ENCODE measurements at places on chromosomes 11 and 22. TPM values are rescaled to one million over a fixed set of nuclear protein-coding genes. Genes with fewer than 3 reads are reported as not detected.

DNA sequence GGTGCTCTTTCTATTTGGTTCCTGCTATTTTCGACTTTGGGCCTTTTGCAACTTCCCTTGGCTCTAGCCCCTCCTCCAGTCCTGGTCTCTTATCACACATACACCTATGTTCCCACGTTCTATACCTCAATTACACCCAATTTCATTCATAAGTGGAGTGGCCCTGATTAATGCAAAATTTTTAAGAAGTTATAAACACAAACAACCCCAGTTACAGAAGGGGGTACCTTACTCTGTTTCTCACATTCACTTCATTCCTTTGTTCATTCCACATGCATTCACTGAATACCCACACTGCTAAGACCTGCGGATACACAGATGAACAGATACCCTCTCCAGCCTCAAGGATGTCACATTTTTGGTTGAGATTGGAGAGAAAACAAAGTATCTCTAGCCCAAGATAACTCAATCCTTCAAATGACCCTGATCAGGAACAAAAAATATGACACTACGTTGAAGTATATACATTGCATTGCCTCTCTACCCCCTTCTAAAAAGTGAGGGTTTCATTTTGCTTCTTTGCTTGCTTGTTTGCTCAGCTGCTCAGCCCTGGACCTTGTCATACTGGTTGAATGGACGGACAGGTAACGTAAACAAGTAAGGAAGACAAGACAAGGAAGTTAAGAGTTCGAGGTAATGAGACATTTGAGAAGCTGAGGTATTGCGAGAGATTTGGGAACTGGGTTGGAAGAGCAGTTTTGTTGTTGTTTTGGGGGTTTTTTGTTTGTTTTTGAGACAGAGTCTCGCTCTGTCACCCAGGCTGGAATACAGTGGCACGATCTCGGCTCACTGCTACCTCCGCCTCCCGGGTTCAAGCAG is 3.6 kb upstream of the VPS37C start:
- DNase-seq: no peak

CHST1 gene
- 5.5 TPM for total RNA-seq

GRCh38 chr22:49303781-49304461 is 523.8 kb downstream of the BRD1 start:
- no peak for DNase-seq

DNA sequence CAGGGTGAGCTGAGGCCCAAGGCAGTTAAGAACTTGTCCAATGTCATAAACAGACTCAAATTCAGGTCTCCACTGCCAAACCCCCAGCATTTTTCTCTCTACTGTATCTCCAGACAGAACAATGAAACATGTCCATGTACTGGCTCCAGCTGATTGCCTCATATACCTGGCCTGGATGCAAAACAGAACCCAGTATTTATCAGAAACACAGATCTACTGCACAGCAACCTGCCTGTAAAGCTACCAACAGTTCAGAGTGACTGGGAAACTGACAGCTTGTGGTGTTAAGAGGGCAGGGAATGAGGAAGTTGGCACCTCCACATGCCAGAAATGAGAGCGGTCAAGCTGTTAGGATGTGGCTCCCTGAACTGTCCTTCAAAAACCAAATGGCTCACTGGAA is 41.6 kb downstream of the C11orf71 start:
- DNase-seq: no peak

CARD18 gene
- not detected for total RNA-seq

DNA sequence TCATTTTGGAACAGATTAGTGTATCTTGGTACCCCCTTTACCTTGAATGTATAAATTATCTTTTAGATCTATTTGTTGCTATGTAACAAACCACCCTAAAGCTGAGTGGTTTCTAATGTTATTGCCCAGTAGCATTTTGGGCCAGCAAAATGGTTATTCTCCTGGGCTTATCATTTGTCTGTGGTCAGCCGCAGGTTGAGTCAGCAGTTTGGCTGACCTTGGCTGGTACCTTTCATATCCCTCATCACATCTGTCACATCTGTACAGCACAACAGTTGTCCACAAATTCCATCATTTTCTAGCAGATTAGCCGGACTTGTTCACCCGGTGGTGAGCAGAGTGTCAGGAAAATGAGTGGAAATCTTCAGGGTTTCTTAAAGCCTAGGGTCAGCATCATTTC is 588.5 kb upstream of the ARHGAP42 start:
- DNase-seq: no peak

LRRC55 gene
- total RNA-seq: 0.05 TPM

GSTT2 gene
- not detected for total RNA-seq

DNA sequence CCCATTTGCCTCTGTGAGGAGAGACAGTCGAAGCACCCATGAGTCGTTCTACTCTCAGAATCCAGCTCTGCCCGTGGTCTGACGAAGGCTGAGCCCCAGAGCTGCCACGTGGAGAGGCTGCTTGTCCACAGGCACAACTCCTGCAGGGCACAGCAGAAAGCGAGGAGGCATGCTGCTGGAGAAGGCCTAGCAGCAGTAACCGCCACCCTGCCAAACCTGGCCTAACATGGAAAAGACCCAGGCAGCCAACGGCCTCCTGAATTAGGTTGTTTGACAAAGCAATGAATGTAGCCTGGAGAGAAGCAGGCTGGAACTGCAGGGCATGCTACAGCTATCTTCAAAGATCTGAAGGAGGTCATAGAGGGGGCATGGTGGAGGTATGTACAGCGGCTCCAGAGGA is 89.7 kb downstream of the SNX19 start:
- no peak for DNase-seq

MS4A8 gene
- total RNA-seq: 11.8 TPM
